ENCODE measurements at places on chromosomes 1 and 21.
A peak's percentile ranks its signal among the peaks of the same experiment; 100 is the strongest.

DNA sequence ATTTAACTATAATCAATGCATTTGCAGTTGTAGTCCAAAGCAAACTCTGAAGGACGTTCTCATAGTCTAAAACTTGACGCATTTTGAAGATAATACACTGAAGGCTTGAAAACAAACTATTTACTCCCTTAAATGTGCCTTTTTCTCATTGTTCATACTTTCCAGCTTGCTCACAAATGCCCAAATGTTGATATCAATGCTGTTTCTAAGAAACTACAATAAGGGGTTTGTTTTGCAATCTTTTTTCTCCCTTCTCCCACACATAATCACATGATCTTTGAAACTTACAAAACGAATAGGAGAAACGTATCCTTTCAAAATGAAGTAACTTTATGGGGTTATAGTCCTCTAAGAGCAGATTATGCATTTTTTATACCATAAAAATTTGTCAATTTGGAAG is 508.7 kb downstream of the DPYD start:
- no peak for DNase-seq

DNA sequence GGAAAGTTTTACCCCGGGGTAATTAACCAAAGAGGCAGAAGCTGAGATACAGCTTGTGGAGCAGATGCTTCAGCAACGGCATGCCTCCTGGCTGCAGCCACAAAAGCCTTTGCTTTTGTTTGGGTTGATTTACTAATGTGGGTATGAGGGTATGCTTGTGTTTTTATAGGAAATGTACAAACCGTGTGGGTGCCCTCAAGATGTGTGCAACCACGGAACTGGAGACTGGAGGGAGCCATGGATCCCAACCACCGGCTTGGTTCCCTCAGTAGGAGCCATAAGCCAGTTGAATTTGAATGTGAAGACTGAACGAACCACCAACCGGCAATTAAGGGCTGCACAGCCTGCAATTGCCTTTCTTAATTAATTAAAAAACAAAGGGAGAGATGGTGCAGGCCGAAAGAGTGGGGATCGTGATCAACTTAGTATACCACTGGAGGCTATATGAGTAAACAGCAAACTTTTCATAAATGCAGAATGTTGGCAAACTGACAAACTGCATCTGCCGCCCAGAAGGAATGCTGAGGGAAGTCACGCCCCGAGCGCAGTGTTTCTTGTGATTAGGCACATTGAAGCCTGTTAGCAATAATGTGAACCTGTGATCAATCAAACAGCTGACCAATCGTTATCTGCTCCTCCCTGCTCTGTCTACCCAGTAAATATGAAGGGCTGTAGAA is 104.1 kb downstream of the DISP1 start:
- no peak for DNase-seq

- DNase-seq = no peak
These were observed 71.6 kb upstream of the TRAPPC10 start for GRCh38 chr21:43940329-43941050.

DNA sequence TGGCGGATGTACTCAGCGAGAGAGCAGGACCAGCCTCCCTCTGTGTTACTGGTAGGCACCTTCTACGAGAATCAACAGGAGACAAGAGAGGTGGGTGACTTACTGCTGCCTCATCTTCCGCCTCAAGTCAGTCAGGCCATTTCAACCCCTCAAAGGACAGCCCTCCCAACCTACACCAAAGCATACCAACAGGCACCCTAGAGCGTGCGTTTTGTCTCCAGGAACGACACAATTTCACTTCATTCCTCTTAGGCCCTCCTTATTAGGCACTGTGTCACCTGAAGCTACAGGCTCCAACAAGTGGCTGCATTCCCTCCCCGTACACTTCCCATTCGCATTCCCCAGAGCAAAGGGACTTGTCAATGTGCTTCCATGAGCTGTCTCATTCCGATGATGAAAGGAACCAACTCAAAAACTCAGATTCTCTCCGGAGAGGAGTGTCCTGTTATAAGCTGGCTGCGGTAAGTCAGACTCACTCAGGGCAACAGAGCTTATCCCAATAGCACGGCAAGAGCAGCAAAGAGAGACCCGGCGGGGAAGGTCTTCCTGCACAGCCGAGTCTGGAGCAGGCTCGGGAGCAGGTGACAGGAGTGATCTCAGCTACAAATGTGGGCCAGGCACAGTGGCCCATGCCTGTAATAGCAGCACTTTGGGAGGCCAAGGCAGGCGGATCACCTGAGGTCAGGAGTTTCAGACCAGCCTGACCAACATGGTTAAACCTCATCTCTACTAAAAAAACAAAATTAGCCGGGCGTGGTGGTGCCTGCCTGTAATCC is 120.6 kb upstream of the IFFO2 start:
- no peak for DNase-seq

DNA sequence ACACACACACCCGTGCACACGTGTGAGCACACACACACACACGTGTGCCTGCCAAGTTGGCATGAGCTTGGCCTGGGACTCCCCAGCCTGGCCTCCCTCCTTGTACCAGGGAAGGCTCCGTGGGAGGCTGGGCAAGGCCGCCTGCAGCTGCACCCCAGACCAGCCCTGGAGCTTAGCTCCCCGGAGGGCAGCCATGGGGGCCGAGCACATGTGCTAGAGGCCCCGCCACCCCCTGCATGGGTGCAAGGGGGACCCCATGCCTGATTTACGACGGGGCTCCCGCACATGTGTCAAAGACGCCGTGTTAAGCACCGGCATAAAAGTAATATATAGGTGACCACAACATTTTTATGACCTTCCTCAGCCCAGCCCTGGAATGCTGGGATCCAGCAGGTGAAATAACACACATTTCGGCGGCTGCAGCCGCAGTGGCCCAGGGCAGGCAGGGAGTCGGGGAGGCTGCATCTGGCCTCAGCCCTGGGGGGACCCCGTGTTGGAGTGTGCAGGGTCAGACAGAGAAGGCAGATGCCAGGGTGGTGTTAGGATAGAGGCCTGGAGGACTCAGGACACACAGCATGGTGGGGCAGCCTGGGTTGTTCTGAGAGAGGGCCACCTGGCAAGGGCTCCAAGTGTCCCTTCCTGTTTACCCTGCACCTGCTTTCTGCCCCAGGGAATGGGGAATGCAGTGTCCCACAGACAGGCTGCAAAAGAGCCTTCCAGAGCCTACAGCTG is 56.3 kb downstream of the WNT9A start:
- peak; percentile 20 for DNase-seq

- no peak for DNase-seq
These were observed 33.4 kb upstream of the USH2A start for GRCh38 chr1:216456682-216457081.

GRCh38 chr1:240394353-240394752 is 217.6 kb downstream of the GREM2 start:
- no peak for DNase-seq

GRCh38 chr1:6483017-6483760 is 8.3 kb downstream of the PLEKHG5 start:
- DNase-seq = no peak

- DNase-seq = no peak
These were observed 12.1 kb downstream of the SFPQ start for GRCh38 chr1:35180776-35181374.

DNA sequence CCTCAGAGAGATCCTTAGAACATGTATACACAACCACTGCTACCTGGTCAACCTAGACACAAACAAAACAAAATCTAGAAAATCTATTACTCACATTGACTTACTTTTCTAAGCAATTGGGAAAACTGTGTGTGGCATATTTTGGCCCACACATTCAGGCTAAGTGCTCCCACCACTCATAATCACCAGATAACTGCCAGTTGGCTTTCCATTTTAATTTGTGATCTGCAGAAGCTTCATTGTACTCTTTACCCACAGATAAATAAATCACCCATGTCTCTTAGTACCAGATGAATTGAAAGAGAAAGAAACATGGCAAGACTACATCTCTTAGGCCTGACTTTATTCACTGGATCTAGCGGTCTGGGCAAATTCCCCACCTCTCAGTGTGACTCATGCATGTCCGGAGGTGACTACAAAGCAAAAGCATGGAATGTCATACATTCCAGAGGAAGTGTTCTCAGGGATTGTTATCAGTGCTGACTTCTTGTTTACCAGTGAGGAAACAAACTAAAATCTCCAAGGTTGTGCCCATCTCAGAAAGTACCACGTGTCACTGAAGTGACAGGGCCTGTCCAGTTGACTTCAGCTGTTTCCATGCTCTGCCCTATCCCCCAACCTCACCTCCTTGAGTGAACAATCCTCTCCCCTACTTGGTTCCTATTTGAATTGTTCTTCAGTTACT is 52.4 kb upstream of the BCL10 start:
- no peak for DNase-seq

- no peak for DNase-seq
These were observed 7.8 kb downstream of the PBXIP1 start for GRCh38 chr1:154948079-154948478.

- peak; percentile 53 for DNase-seq
These were observed 2.0 kb upstream of the PIP5K1A start for GRCh38 chr1:151196292-151196800.

DNA sequence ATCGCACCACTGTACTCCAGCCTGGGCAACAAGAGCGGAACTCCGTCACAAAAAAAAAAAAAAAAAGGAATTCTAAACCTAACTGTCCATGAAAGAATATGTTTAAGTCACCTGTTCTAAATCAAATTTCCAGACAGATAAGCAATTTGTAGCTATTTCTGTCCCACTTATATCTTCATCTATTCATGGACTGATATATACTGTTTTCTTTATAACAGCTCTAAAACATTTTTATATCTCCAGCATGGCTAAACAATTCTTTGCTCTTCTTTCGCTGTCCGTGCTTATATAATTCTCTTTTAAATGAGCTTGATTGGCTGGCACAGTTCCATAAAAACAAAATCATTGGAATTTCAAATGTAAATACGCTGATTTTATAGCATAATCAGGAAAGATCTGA is 30.5 kb downstream of the BRWD1 start:
- no peak for DNase-seq

- DNase-seq = no peak
These were observed 10.5 kb downstream of the NCMAP start for GRCh38 chr1:24566236-24566867.

- DNase-seq = no peak
These were observed 248.3 kb upstream of the KAZN start for GRCh38 chr1:14350197-14350596.

DNA sequence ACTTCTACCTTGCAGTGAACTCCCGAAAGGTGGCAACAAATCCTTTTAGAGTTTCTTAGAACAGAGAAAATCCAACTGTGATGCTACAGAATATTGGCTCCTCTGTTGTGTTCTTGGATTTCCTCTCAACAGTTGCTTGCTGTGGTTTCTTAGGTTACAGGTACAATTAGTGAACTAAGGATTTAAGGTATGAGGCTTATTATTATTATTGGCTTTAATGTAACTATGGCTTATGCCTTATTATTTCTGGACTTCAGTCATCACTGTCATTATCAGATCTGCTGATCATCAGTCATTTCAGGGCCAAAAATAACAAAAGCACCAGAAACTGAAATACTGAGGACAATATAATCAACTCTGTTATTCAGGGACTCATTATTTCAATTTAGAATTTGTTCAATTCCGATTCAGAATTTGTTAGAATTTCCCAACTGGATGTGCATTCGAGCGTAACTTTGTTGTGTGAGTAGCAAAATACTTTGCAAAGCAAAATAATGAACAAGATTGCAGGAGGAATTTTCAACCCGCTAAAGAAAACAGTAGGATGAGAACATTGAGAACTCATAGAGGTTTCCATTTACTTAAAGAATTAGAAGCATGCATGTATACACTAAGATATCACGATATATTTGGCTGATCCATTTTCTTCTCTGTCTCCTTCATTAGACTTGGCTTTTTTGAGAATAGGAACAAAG is 65.5 kb upstream of the AK4 start:
- DNase-seq = no peak

- no peak for DNase-seq
These were observed 154.4 kb downstream of the HHAT start for GRCh38 chr1:210482945-210483617.

GRCh38 chr1:59279645-59280044 is 17.2 kb upstream of the FGGY start:
- DNase-seq = no peak

- no peak for DNase-seq
These were observed 13.2 kb downstream of the HNRNPR start for GRCh38 chr1:23330846-23331245.

DNA sequence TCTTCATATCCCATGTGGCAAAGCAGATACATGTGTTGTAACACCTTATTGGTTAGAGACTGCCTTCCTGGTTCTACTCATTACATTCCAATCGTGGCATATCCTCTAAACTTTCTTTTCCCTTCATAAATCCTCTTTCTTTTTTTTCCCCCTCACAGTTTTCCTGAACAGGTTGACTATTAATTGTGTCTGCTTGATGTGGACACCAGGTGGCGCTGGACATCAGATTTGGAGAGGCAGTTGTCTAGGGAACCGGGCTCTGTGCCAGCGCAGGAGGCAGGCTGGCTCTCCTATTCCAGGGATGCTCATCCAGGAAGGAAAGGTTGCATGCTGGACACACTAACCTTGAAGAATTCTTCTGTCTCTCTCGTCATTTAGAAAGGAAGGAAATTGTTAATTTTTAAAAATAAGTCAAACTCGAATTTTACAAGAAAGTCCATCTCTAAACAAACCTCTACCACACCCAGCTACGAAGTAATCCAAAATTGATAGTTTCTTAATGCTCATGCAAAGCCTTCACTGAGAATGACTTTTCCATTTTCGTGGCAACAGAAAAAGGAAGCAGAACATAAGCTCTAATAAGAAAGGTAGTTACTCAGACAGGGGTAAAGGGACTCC is 59.4 kb upstream of the ASB17 start:
- DNase-seq = peak; percentile 83

- no peak for DNase-seq
These were observed 66.6 kb downstream of the MORN1 start for GRCh38 chr1:2324553-2325366.

DNA sequence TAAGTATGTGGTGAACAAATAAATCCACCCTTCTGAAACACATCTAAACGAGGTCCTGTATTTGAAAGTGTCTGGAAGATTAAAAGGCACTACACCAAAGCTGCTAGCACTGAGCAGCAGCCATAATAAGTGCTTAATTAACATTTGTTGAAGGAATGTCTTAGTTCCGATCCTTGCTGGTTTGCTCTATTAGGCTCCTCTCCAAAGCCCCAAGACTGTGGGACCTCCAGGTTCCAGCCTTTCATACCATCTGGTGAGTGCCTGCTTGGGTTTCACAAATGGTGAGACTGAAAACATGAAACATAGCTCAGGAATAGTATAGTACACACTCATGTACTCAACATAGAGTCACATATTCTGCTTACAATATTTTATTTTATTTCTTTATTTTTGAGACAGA is 640 bp upstream of the CYP2J2 start:
- DNase-seq = no peak

DNA sequence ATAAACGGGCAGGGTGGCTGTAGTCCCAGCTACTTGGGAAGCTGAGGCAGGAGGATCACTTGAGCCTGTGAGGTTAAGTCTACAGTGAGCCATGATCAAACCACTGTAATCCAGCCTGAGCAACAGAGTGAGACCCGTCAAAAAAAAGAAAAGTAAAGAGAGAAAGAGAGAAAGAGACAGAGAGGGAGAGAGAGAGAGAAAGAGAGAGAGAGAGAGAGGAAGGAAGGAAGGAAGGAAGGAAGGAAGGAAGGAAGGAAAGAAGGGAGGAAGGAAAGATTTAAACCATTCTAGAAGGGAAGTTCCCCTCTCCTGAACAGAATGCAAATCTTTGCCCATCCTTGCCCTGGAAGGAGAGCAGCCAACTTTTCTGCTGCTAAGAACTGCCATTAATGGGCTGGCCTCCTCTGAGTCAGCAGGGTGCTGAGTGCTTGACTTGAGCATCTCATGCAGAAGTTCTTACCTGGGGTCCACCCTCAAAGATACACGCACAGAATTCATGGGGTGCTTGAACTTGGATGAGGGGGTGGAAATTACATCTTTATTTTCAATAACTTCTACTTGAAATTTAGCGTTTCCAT is 24.5 kb upstream of the TARDBP start:
- DNase-seq = no peak

Measured in stimulated activated CD8-positive, alpha-beta memory T cell treated with anti-CD3 and anti-CD28 coated beads, Interleukin-4, amount 100 ng/mL, for 48 hours (primary cell).